ENCODE measurements at places on chromosomes 1 and 21.

GRCh38 chr1:115805597-115805996 lies 35.3 kb downstream of the NHLH2 start:
- DNase-seq: no peak
- no peak overlapping the region for H3K27ac ChIP-seq
- H3K27me3 ChIP-seq: peaks cover 12% of the 10 kb centered on the region
- no peaks in the 10 kb centered on the region for H3K36me3 ChIP-seq
- no peak overlapping the region for H3K4me3 ChIP-seq
- H3K4me1 ChIP-seq: no peaks in the 10 kb centered on the region

- H3K27me3 ChIP-seq: peaks cover 4% of the 10 kb centered on the region
- H3K27ac ChIP-seq: no peak overlapping the region
- H3K36me3 ChIP-seq: no peaks in the 10 kb centered on the region
- no peak overlapping the region for H3K4me3 ChIP-seq
- DNase-seq: no peak
- no peaks in the 10 kb centered on the region for H3K4me1 ChIP-seq
Observed at GRCh38 chr1:160416369-160416768, 16.0 kb downstream of the VANGL2 start.

DNA sequence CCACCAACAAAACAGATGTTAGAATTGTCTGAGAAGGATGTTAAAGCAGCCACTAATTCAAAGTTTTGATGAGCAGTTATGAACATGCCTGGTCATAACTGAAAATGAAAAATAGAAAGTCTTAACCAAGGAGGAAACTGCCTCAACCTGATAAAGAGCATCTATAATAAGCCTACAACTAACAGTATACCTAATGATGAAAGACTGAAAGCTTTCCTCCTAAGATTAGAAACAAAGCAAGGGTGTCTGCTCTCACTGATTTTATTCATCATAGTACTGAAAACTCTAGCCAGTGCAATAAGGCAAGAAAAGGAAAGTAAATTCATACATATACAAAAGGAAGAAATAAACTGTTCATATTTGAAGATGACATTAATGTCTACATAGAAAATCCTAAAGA lies 82.0 kb downstream of the KCNK1 start:
- no peaks in the 10 kb centered on the region for H3K36me3 ChIP-seq
- no peaks in the 10 kb centered on the region for H3K27me3 ChIP-seq
- no peak for DNase-seq
- no peaks in the 10 kb centered on the region for H3K4me1 ChIP-seq
- H3K27ac ChIP-seq: no peak overlapping the region
- no peak overlapping the region for H3K4me3 ChIP-seq

DNA sequence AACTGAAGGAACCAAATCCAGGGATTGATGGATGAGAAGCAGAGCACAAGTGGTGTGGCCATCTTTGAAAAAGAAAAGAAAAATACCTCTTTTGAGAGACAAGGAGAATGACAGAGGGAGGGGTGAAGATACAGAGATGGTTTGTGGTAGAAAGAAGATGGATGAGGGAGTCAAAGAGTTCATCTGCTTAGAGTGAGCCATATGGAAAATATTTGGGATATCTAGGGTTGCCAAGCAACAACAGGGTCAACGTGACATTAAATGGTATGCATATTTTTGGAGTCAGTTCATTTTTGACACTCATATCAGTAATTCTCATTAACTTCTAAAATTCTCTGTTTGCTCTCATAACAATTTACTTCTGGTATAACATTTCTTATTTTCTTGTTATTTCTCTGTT lies 50.7 kb downstream of the MACF1 start:
- peaks cover 19% of the 10 kb centered on the region for H3K36me3 ChIP-seq
- no peak for DNase-seq
- no peak overlapping the region for H3K4me3 ChIP-seq
- H3K27me3 ChIP-seq: no peaks in the 10 kb centered on the region
- no peak overlapping the region for H3K27ac ChIP-seq
- H3K4me1 ChIP-seq: peaks cover 21% of the 10 kb centered on the region

- peaks cover 18% of the 10 kb centered on the region for H3K27me3 ChIP-seq
- H3K36me3 ChIP-seq: no peaks in the 10 kb centered on the region
- no peak overlapping the region for H3K4me3 ChIP-seq
Observed at GRCh38 chr1:233587958-233588799, 25.7 kb upstream of the KCNK1 start.

DNA sequence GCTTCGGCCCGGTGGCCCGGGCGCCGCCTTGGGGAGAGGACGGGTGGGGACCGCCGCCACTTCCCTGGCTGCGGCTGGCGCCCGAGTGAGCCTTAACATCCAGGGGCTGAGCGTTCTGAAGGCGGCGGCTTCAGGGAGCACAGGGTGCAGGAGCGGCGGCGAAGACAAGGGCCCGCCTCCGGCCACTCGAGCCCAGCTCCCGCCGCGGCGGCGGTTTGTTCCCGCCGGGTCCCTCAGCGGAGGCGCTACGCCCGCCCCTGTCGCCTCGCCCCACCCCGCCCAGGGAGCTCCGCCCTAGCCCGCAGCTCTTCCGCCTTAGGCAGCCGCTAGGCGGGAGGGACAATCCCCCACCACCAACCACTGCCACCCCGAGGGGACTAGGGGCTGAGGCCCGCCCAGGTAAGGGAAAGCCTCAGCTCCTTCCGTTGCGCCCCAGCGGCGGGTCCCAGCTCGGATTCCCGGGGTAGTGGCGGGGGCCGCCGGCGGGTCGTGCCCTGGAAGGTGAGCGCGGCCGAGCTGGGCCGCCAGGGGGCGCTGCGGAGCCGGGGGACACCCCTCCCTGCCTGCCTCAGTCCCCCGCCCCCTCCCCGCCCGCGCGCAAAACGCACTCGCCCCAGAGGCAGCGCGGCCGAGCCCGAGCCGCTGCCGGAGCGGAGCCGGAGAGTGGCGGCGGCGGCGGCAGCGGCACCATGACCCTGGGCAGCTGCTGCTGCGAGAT lies at the start of gene FOXD2:
Gene FOXD2 (plus strand): TSS at position 598 of the 718 bp plus-strand sequence. CDS start 92 bp downstream, at position 690.
- peaks cover 30% of the 10 kb centered on the region for H3K4me1 ChIP-seq
- H3K4me3 ChIP-seq: peak within 1 kb of the TSS; percentile 94
- peak within 1 kb of the TSS; percentile 88 for H3K27ac ChIP-seq
- peaks cover 13% of the 10 kb centered on the region for H3K36me3 ChIP-seq
